Nephron progenitor cell (in vitro differentiated cells): ENCODE measurements at places on chromosomes 3 and 15.
A peak's percentile ranks its signal among the peaks of the same experiment; 100 is the strongest.

- DNase-seq, result no peak
Observed at GRCh38 chr3:6351752-6352151, 509.2 kb upstream of the GRM7 start.

GRCh38 chr3:23452408-23452807 is 249.3 kb downstream of the UBE2E2 start:
- no peak for DNase-seq

DNA sequence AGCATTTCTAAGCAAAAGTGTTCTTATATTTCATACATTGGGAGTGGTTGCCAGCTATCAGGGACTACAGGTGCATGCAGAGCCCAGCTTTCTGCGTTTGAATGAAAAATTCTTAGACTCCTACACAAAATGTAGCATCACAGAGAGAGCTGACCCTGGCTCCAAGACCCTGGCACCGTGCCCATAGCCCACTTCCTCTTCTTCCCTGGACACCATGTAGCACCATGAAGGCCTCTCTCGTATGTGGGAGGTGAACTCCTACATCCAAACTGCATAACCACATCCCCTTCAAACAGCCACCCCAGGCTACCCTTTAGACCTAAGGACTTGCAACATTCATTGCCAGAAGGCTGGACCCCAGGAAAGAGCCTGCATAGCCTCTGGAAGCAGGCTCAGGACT is 35.8 kb upstream of the ATOSA start:
- DNase-seq, result no peak

DNA sequence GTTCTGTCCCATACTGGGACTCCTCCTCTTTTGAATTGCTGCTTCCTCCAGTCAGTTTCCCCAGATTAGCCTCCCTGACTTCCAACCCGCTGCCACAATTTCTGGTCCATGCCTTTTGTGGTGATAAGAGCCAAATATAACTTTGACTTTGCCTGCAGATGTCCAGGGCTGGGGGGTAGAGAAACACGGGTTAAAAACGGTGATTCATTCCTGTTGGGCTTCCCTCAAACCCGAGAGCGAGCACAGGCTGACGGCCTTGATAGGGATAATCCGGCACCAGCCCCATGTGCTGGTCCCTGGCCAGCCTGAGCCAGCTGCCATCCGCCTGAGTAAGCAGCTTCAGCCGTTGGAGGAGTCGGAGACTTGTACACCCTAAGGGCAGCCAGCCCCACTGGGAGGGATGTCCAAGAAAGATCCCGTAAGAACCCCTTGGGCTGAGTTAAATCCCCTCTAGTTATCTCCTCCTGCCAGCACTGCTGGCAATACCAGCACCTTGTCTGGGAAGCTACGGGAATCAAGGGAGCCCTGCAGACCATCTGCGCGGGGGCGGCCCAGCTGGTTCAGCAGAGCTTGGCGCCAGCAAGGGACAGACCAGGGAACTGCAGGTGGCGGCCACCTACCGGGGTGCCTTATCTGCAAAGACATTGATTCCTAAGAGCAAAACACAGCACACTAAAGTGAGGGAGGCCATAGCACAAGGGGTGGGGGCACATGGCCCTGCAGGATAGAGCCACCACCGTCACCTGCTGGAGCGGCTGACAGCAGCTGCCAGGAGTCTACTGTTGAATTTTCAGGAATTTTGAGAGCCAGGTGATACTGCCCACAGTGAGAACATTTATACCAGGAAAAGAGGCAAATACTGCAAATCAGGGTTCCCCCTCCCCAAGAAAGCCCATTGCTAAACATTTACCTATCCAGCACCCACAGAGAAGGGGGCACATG is 18.1 kb downstream of the CSPG4 start:
- DNase-seq, result peak; percentile 61

GRCh38 chr3:177195242-177195991 is 1.9 kb downstream of the TBL1XR1 start:
- DNase-seq, result peak; percentile 7

DNA sequence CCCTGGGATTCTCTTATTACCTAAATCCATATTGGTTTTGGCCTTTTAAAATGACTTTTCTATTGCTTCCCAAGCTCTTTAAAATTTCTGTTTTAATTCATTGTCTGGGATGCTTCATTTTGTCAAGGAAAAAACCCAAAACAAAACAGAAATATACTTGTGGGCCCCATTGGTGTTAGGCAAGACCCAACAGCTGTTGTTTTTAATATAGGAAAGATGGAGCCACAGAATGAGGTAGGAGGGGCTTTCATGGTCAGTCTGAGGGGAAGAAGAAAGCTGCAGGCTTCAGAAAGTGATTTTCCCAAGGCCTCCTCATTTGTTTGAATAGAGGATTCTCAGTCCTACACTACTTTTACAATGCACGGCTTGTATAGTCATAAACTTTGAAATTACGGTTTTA is 180.5 kb downstream of the MCTP2 start:
- no peak for DNase-seq

DNA sequence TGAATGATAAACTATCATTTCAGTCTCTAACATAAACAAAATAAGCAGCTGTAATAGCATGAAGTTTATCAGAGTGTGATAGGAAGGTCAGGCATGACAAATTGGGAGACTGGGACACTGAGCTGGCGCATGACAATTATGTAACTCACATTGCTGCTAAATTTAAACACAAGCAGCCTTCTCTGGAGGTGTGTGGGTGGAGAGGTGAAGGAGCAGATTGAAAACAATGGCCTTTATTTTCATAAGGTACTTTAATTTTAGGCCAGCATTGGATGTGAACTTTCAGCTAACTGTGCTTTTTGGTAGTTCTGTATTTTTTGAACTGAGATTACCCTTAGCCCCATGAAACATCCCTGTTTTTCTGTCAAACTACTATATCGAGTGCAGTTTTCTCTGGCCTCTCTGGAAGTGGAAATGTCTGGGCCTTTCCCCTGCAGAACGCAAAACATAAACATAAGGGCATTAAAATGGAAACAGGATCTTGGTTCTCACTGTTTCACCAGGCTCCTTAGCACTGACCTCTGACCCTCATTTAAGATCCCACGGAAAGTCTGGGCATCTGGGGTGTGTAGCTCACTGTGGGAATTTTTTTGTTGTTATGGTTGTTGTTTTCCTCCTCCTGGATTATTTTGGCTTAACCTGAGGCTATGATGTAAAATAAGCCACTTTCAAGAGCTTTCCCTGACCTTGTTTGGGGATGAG is 160.1 kb upstream of the DPH6 start:
- DNase-seq, result peak; percentile 21

- no peak for DNase-seq
Observed at GRCh38 chr3:98917608-98918007, 16.1 kb upstream of the DCBLD2 start.

DNA sequence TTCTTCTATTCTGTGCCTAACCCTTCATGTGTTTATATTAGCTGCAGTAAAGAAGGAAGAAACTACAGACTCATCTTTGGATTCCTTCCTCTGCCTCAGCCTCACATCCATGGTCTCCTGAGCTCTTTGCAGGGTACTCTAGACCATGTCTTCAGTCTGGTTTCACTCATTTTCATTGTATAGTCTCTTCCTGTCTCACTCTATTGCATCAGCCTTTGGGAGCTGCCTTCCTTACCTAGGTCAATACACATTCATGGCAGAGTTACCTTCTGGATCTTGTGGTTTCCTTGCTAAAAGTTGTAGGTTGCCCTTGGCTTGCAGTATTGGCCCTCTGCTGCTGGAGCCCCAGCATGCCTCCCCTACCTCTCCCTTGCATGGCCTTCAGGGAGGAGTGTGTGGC is 31.5 kb upstream of the SCAANT1 start:
- DNase-seq, result no peak

DNA sequence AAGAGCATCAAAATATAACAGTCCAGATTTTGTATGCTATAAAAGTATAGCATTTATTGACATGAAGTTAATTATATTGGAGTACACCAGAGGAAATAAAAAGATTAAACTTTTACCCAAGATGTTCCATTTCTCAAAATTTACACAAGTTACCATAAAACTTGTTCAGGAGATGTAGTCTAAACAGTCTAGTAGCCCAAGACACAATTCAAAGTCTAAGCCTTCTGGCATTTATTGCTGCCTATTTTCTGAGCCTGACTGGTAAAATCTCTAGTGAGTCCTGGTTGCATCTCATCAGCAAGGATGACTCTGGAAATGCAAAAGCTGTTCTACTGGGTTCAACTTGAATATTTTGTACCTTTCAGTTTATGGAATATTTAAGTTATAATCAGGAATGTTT is 468.7 kb downstream of the PDCD6IP start:
- no peak for DNase-seq

DNA sequence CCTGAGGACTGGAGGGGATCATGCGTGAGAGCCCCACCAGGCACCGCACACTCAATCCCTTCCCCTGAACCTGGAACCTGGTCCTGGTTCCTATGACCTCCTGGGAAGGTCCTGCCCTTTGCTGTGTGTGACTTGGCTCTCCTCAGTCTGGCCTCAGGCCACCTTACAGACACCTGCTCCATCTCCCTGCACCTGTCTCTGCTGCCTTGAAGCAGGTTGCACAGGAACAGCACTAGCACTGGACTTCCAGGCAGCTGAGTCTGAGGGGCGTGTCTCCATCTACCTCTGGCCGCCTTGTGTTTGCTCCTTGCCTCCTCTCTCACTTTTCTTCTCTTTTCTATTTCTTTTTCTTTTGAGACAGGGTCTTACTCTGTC is 15.4 kb downstream of the PSTPIP1 start:
- DNase-seq, result no peak

DNA sequence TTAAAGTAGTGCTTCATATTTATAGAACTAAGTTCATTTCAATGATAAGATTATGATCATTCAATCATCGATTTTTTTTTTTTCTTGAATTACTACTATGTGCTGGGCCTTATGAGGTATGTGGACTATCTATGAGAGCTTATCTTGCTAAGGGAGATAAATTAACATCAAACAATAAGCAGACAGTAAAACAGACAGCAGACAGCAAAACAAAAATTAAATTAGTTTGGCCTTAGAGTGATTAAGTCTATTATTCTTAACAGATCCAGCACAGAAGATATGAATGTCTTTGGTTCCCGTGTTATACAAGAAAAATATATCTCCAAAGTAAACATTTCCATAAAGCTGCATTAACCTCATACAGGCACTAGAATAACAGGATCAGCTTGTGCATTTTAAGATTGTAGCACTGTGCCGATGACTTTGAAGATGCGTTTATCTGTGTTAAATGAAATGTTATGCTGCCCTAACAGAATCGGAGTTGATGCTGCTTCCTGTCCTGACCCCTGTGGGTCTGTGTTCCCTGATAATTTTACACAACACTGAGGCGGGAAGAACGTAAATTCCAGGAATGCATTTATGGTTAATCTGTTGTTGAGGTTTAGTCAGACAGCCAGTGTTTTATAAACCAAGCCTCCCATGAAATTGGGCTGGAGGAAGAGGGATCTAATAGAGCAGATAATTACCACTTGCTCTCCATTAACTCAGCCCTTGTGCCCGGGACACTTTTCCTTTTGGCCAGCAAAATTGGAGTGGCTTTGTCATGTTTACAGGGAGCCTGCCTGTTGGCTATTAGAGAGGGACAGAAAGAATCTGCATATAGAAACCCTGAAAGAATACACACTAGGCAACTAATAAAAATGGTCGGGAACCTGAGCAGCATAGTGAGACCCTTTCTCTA is 80.8 kb downstream of the GHSR start:
- DNase-seq, result no peak

DNA sequence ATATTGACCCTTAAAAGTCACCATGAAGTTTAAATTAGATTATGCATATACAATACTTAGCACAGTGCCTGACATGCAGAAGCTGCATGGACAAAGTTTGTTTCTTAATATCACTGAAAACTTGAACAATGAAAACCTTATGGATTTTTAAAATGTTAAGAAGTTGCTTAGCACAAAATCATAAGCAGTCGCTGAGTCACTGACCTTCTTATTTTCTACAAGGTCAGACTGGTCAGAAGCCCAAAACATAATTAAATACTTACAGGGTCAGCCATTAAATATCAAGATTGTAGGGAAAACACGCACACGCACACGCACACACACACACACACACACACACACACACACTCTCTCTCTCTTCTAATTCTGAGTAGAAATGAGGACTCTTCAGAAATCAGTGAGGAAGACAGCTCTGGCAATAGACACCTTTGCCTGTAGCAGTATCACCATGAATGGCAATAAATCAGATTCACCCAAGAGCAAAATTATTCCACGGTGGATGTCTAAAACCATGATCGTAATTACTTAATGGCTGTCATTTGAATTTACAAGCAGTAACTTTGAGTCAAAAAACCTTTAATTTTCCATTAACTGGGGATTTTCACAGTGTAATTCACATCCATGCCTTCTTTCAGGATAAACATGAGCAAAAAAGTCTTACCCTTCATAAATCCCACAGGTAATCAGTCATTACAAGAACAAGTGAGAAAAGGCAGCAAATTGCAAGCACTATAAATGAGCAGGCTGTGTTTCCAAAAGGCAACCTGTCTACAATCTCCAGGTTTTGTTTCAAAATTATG is 147.5 kb downstream of the OSBPL10 start:
- no peak for DNase-seq

DNA sequence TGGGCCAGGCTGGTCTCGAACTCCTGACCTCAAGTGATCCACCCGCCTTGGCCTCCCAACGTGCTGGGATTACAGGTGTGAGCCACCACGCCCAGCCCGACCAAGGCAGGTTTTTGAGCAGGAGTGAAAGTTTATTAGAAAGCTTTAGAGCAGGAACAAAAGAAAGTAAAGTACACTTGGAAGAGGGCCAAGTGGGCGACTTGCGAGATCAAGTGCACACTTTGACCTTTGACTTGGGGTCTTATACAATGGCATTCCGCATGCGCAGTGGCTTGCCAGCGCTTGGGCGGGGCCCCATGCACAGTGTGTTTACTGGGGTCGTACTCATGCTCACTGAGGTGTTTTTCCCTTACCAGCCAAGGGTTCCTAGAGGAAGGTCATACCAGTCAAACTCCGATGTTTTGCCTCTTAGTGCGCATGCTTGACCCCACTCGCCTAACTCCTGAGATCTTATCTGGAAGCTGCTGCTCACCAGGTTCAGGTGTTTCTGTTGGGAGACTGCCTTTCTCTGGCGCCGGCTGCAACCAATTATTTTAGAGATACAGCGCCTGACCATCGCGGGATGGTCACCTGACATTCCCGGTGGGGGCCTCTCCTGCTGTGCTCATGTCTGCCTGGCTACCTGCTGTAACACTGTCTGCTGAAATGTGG is 46.9 kb upstream of the FLNB start:
- DNase-seq, result no peak

DNA sequence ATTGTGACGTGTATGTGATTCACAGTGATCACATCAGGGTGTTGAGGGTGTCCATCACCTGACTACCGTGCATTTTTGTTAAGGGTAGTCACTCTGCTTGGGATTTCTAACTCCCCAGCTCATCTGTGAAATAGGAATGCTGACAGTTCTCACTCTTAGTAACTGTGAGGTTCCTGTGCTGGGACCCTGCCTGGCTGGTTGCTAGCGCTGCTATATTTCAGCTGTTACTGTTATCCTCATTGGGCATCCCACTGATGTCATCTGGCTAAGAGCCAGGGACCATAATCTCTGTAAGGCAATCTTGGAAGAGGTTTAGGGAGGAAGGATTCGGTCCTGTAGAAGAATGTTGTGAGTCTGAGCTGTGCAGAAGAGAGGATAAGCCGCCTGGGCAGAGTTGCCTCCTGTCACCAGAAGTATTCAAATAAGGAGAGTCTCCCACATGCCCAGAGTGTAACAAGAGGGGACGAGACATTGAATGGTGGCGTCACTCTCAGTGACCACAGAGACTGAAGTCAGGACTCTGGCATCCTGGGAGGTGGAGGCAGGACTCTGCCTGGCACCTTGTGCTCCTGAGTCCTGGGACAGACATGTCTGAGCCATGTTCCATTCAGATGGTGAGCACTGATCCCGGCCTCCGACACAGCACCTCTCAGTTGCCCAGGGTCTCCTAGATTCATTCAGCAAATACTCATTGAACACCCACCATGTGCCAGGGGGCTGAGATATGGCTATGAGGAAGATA is 52.2 kb downstream of the FBLN2 start:
- DNase-seq, result no peak

GRCh38 chr3:74920721-74921350 is 306.4 kb upstream of the CNTN3 start:
- DNase-seq, result no peak
